ENCODE measurements at places on chromosomes 4 and X.

GRCh38 chr4:121824171-121824527 lies 466 bp upstream of the CCNA2 start:
- DNase-seq: no peak

GRCh38 chrX:69021141-69021960 lies 143.9 kb downstream of the PJA1 start:
- DNase-seq: no peak

DNA sequence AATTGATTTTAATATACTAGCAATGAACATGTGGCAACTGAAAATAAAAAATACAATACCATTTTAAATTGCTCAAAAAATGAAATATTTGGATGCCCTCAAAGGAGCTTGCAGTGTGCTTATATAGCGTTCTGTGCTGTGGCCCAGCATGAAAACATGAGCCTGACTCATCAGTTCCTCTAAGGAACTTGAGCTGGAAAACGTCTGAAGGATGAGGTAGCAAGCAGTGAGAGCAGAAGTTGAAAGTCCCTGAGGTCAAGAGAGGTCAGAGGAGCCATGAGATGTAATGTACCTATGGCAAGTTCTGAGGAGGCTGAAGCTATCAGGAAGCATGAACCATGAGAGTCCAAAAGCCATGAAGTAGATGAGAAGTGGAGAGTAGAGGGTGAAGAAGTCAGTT lies 59.7 kb downstream of the HMGB3 start:
- no peak for DNase-seq

- DNase-seq: no peak
Measured at GRCh38 chr4:128907981-128908380, 98.5 kb downstream of the JADE1 start.

DNA sequence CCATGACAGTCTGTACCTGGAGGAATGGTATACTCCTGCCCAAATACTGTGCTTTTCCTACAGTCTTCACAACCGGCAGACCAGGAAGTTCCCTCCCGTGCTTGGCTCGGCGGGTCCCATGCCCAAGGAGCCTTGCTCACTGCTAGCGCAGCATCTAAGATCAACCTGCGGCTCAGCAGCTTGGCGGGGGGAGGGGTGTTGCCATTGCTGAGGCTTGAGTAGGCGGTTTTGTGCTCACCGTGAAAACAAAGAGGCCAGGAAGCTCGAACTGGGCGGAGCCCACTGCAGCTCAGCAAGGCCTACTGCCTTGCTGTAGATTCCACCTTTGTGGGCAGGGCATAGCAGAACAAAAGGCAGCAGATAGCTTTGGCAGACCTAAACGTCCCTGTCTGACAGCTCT lies 152.7 kb downstream of the TEX11 start:
- DNase-seq: peak; percentile 32

GRCh38 chr4:105182211-105182610 lies 35.5 kb downstream of the TET2 start:
- DNase-seq: no peak

- DNase-seq: no peak
Measured at GRCh38 chrX:7132335-7133049, 15.0 kb upstream of the STS start.

DNA sequence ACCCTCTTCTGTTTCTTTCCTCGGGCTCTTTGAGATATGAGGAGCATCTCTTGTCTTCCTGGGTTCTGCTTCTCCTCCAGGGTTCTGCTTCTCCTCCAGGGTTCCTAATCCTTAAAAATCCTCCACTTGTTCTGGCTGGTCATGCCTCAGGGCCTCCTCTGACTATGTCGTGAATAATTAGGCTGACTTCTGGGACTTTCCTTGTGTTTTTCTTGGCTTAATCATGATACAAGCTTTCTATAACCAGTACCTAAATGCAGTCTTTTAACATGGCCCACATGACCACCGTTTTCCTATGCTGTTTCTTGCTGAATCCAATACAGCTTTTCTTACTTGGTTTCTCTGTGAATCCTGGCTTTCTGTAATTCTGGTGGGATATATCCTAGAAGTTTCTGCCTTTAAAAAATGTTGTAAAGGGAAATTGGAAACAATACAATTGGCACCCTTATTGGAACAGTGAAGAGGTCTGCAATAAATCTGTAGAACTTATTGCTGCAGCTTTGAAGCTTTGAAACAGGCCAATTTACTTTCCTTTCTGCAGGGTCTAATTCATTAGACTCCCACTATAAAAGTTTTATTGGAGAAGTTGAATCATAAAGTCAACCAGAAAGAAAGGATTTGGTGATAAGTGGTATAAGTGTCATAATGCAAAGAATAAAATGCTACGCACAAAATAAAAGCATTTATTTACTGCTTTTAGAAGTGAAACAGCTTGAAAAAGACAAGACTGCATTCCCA lies 213.1 kb downstream of the UGT8 start:
- no peak for DNase-seq

DNA sequence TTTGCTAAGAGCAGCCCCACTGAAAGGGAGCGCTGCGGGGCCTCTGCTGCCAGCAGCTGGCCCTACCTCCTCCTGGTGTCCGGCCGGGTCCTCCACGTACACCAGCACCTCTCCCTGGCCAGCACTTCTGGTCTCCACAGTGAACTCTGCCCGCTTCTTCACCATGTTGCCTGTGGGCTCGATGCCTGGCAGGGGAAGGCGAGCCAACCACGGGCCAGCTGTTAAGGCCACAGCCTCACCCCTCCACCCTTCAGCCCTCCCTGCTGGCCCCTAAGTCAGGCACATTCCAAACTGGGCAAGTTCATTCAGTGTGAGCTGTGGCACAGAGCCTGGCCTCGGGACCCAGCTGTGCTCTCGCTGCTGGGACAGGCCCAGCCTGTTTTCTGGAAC lies 7.8 kb downstream of the FLNA start:
- no peak for DNase-seq

DNA sequence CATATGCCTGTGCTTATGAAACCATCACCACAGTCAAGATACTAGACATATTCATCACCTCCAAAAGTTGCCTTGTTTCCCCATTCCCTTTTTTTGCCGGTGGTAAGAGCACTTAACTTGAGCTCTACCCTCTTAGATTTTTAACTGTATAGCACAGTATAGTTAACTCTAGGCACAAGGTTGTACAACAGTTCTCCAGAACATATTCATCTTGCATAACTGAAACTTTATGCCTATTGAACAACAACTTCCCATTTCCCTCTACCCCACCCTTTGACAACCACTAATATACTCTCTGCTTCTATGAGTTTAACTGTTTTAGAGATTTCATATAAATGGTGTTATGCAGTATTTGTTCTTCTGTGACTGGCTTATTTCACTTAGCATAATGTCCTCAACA lies 119.3 kb downstream of the ASB9 start:
- DNase-seq: no peak

- no peak for DNase-seq
Measured at GRCh38 chr4:4344915-4345527, 41.9 kb upstream of the NSG1 start.

- no peak for DNase-seq
Measured at GRCh38 chrX:136477026-136477425, 10.7 kb upstream of the BRS3 start.

GRCh38 chrX:149848855-149849254 lies 32.1 kb upstream of the MAGEA8 start:
- no peak for DNase-seq

- no peak for DNase-seq
Measured at GRCh38 chr4:1501754-1502500, 95.7 kb upstream of the NKX1-1 start.

GRCh38 chr4:38860788-38861424 lies 4.3 kb upstream of the TLR6 start:
- DNase-seq: no peak

- no peak for DNase-seq
Measured at GRCh38 chr4:160276785-160277325, 1174.0 kb downstream of the RAPGEF2 start.

DNA sequence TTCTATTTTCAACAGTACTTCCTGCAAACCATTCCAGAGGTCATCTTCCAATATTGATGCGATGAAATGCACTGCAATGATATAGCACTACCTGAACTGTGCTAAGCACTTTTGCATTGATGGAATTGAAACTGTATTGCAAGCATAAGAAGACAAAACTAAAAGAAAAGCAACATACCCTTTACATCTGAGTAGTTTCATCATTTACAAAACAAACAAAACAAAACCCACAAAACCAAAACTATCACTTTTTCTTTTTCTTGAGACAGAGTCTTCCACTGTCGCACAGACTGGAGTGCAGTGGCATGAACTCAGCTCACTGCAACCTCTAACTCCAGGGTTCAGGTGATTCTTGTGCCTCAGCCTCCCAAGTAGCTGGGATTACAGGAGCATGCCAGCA lies 120.1 kb upstream of the NAP1L5 start:
- no peak for DNase-seq

DNA sequence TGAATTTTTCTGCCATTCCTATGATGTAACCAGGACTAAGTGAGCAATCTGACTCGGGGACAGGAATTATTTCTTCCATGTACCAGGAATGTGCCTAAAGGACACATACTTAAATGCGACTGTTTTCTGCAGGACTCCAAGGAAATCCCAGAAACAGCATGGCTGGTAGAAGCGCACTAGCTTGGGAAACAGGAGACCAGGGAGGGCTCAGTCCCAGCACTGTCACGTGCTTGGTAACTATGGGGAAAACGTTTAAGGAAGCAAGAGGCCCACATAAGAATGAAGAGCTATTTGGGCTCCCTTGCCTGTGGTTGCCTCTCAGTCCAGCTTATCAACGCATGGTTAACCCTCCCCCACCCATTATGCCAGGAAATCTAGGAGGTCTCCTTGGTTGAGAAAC lies 19.6 kb downstream of the MPP1 start:
- no peak for DNase-seq

DNA sequence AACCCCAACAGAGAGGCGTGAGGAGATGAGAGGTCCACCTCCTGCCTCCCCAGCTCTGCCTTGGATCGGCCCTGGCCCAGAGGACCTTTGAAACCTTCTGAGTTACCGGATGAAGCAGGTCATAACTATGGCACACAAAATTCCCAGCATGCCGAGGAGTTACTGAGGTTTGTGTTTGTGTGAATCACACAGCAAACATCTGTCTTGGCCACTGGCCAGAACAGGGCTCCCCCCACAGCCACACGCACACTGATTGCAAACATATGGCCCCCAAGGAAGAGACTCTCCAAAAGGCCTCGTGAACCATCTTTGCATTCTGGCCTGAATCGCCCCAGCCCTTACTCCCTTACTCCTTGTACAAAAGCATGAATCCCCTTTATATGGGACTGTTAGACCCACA lies 18.9 kb downstream of the RPS4X start:
- DNase-seq: no peak

DNA sequence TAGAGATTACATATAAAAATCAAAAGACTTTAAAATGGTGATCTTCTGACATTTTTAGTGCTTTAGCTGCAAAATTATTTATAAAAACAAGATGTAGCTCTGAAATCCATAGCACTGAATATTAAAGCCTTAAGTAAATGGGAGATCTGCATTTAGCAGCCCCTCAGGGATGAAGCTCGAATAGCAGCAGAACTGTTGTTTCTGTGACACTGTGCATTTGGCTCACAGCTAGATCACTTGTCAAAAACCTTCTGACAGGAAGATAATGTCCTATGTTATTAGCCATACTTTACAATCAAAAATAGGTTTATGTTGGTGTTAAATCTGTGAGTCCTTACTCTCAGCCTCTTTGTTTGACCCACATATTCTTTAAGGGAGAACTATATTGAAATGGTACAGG lies 14.1 kb upstream of the PYURF start:
- no peak for DNase-seq

- no peak for DNase-seq
Measured at GRCh38 chr4:4990329-4990728, 28.9 kb downstream of the CYTL1 start.

GRCh38 chr4:25370242-25370641 lies 6.8 kb upstream of the ANAPC4 start:
- DNase-seq: no peak

Measured in activated CD4-positive, alpha-beta T cell treated with anti-CD3 and anti-CD28 coated beads, Interleukin-2, amount 50 U/mL, for 24 hours (primary cell).